ENCODE measurements at places on chromosomes 5 and 9. TPM values are rescaled to one million over a fixed set of nuclear protein-coding genes. Genes with fewer than 3 reads are reported as not detected.

The SPATA31C1 gene
- not detected for total RNA-seq

The ECM2 gene
- not detected for total RNA-seq

The GFPT2 gene
- total RNA-seq = 0.16 TPM

The GRIN3A gene
- total RNA-seq = not detected

The RMI1 gene
- total RNA-seq = 25.0 TPM

The PDGFRB gene
- not detected for total RNA-seq

The INSYN2B gene
- total RNA-seq = not detected

The CER1 gene
- not detected for total RNA-seq

The ITGA2 gene
- total RNA-seq = 0.61 TPM

The SPINK4 gene
- total RNA-seq = not detected

The DND1 gene
- total RNA-seq = 2.1 TPM

The ENTPD2 gene
- total RNA-seq = 0.19 TPM

The ARL14EPL gene
- not detected for total RNA-seq

The SHISAL2B gene
- total RNA-seq = not detected

The C5orf24 gene
- total RNA-seq = 24.9 TPM

All from activated CD4-positive, alpha-beta T cell treated with anti-CD3 and anti-CD28 coated beads for 36 hours (primary cell).